ENCODE measurements at places on chromosomes 4 and X.

DNA sequence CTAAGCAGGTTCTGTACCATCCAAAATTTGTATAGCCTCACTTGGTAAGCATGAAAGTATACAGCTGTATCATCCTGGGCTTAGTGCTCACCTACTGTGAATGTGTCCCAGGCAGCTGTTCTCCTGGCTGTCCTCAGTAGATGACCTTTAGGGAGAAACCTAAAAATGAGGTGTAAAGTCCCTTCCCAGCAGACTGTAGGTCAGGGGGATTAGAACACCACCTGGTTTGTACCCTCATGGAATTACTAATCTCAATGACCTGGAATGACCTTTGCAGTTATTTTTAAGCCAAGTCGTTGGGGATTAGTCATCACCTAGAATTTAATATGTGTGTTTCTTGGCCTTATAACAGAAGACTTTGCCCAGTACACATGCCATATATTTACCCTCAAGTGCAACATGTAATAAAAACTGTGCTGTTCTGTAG is 39.1 kb upstream of the MBTPS2 start:
- DNase-seq, result no peak

GRCh38 chr4:40600850-40601249 is 28.8 kb downstream of the RBM47 start:
- DNase-seq, result no peak

DNA sequence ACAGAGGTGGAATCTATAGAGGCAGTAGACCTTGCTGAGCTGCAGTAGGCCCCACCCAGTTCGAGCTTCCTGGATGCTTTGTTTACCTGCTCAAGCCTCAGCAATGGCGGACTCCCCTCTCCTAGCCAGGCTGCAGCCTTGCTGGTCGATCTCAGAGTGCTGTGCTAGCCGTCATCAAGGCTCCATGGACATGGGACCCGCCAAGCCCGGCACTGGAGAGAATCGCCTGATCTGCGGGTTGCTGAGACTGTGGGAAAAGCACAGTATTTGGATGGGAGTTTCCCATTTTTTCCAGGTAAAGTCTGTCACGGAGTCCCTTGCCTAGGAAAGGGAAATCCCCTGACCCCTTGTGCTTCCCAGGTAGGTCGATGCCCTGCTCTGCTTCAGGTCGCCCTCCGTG is 124.8 kb upstream of the KLF8 start:
- no peak for DNase-seq

DNA sequence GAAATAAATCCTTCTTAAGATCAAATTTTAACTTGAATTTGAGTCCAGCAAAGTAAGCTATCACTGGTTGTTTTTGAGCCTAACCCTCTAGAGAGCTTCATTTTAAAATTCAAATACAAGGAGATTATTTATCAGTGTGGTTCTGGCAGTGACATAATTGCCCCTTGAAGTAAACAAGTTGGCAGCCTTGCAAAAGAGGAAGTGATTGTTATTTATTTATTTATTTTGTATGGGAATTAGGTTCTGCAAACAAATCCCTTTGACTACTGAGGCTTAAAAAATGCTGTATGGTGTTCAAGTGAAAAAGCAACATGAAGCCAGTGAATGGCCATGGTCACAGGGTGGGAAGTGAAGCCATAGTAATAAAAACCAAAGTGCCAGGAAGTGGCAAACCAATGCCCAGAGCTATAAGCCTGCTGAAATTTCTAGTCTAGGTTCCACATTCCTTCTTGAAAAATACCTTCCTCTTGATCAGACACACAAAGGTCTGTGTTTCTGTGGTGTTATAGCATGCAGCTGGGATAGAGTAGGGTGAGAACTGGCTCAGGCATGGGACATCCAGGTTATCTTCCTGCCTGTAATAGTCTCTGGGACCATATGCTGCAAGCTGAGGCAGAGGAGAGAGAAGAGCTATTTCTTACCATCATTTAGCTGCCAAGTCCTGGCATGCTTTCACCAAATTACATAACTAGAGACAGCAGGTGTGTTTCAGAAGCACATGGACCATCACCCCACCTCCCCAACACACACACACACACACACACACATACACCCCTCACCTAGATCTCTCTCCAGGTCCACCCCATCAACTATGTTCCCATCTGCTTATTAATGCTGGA is 47.1 kb upstream of the TSPAN7 start:
- DNase-seq, result no peak

- no peak for DNase-seq
Measured at GRCh38 chrX:37997096-37997495, 9.3 kb upstream of the SYTL5 start.

DNA sequence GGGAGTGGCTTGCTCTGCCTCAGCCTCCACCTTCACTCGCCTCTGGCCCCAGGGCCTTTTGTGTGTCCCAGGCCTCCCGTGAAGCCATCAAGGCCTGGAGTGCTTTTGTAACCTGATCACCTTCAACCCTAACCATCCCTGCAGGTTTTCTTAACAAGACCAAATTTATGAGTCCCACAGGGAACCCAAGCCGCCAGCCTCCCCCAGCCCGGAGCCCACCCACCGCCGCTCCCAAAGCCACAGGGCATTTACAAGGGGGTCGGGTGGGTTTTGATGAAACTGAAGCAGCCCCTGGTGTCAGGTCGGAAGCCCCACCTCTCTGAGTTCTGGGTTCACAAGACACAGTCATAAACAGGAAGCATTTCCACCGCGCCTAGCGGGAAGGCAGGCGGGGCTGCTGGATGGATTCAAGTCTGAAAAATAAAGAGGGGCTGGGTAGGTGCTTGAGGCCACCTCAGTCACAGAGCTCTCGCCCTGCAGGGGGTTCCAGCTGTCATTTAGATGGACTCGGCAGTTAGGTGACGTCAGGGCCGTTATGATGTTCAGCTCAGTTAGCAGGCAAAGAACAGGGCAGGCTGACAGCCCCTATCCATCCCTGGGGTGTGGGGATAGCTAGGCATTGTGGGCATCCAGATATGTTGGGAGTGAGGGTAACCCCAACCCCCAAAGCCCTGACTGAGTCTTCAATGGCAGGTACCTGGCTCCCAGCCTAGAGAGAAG is 128.5 kb downstream of the BCOR start:
- no peak for DNase-seq

DNA sequence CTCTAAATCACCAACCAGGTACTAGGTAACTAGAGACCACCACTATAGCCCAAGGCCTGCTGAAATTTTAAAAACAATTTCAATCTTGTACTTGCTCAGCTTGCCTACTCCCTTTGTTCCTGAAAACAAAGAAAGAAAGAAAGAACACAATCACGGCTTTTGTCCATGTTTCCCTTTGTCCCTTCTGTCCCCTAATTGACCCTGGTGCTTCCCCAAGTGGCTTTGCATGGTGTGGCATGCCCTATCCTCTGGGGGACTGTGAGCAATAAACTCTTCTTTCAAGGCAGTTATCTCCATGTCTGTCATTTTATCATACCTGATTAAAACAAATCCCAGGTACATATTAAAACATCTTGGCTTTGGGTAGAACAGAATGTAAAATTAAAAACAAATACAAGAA is 94.8 kb downstream of the ARSJ start:
- no peak for DNase-seq

- DNase-seq, result no peak
Measured at GRCh38 chr4:2866891-2867290, 23.2 kb downstream of the ADD1 start.

DNA sequence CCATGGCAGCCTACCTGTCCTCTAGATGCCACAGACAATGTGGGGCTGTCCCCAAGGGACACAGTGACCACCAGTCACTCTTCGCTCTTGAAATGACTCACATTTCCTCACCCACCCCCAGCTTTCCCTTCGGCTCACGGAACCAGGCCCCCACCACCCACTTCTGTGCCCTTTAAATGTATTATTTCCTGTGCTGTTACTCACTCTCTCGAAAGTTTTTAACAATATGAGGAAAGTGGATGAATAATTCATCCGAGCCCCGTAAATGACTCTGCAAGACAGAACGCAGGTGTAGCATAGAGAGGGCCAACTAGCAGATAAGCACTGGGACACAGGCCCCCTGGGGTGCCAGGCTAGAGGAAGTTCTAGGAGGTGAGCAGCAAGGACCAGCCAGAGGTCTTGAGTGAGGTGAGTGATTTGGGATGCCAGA is 179.5 kb upstream of the TBL1X start:
- no peak for DNase-seq

DNA sequence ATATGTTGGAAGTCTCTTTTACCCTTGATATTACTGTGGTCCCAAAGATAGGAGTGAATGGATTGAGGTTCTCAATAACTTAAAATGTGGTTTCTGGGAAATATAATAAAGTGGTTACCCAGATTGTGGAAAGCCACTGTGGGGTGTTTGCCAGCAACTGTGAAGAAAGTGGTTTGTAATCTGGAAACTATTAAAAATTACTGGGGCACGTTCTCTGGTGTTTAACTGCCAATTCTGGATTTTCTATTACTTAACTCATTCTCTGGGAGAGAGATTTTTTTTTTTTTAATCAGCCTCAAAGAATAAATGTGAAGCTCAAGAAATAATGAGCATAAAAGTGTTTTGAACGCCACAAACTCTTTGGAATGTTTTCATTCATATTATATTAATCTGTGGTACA is 4.9 kb upstream of the CXCL6 start:
- DNase-seq, result no peak

DNA sequence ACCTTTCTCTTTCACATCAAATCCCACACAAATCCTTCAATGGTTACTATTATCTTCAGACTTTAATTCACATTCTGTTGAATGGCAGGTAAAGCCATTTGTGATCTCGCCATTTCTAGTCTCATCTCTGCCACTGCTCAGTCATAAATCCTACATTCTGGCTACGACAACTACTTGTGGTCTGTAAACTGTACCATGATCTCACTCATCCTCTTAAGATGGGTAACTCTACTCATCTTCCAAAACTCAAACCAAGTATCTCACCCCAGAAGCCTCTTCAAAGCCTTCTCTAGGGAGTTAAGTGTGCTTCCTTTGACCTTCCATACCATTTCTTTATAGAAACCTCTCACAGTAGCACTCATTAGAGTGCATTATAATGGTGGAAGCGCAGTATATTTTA is 101.8 kb downstream of the NEK1 start:
- DNase-seq, result no peak

DNA sequence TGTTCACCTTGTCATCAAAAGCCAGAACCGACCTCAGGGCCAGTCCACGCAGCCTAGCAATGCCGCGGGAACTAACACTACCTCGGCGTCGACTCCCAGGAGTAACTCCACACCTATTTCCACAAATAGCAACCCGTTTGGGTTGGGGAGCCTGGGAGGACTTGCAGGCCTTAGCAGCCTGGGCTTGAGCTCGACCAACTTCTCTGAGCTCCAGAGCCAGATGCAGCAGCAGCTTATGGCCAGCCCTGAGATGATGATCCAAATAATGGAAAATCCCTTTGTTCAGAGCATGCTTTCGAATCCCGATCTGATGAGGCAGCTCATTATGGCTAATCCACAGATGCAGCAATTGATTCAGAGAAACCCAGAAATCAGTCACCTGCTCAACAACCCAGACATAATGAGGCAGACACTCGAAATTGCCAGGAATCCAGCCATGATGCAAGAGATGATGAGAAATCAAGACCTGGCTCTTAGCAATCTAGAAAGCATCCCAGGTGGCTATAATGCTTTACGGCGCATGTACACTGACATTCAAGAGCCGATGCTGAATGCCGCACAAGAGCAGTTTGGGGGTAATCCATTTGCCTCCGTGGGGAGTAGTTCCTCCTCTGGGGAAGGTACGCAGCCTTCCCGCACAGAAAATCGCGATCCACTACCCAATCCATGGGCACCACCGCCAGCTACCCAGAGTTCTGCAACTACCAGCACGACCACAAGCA is 898 bp downstream of the UBQLN2 start:
- no peak for DNase-seq

GRCh38 chr4:73213916-73214653 is 44.5 kb downstream of the ANKRD17 start:
- DNase-seq, result no peak

DNA sequence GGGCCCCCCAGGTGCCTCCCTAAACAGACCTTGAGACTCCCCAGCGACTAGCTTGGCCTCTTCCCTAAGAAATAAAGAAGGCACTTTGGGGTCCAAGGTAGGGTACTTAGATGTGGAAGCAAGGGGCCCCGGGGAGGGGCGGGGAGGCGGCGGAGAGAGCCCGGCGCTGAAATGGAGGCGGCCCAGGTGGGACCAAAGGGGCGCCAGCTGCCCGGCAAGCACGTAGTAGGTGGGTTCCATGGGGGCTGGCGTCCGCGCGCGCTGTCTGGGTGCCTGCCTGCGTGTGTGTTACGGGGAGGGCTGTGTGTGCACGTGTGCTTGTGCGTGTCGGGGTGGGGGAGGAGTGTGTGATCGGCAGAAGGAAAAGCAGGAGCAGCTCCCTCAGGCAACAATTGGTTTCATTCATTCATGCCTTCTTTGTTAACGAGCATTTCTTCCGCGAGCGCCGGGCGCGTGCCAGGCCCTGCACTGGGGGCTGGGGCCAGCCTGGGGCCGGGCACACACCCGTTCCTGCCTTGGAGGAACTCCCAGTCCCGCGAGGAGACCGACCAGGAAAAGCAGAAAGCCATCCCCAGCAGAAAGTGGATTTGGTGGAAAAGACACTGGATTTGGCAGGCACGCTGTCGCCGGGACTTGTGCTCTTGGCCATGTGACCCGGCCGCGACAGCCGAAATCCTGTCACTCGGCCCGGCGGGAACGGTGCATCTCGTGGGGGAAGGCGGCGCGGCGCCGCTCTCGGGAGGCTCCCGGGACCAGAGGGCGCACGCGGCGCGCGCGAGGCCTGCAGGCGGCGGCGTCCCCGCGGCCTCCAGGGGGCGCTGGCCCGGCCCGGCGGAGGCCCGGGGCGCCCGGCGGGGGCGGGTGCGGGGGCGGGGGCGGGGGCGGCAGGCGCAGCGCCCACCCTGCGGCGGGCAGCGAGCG is 3.3 kb upstream of the DUSP9 start:
- no peak for DNase-seq

DNA sequence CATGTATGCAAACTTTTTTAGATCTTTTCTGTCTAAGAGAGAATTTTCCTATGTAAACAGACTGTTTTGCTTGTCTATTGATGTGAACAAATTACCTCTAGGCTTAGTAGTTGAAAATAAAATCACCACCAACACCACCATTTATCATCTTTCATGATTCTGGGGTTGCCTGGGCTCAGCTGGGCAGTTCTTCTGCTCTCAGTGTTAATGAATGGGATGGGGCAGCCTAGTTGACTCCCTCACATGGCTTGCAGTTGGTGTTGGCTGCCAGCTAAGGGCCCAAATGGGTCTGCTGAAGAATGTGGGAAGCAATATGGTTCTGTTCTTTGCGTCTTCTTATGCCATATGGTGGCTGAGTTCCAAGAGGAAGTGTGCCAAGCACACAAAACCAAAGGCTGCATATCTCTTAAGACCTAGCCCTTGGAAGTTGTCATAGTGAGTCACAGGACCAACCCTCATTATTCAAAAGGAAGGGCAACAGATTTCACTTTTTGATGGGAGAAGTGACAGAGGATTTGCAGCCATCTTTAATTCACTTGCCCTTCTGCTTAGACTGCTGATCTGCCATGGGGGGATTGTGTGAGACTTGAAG is 17.9 kb downstream of the REELD1 start:
- DNase-seq, result no peak

DNA sequence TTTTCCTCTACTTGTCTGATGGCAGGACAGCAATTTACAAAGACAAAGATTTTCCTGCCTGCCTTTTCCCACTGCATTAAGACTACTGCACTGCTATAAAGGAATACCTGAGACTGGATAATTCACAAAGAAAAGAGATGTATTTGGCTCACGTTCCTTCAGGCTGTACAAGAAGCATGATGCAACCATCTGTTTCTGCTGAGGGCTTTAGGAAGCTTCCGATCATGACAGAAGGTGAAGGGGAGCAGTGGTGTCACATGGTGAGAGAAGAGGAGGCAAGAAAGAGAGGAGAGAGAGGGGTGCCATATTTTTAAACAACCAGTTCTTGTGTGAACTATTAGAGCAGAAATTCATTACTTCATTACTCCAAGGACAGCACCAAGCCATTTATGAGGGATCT is 617.1 kb upstream of the HTR2C start:
- DNase-seq, result no peak

- no peak for DNase-seq
Measured at GRCh38 chr4:45453258-45453853, 670.5 kb downstream of the GABRG1 start.
